NCI-H510A (cell line): ENCODE measurements at places on chromosomes 16 and 17.

DNA sequence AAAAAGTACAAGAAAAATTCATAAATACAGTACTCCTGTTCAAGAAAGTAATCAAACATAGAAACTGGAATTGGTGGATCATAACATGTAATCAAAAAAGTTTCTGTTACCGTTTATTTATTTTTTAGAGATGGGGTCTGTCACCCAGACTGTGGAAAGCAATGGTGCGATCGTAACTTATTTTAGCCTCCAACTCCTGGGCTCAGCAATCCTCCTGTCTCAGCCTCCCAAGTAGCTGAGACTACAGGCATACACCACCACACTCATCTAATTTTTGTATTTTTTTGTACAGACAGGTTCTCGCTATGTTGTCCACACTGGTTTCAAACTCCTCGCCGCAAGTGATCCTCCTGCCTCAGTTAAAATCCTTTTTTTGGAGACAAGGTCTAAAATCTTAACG lies 22.5 kb downstream of the ARHGAP17 start:
- no peak for DNase-seq

GRCh38 chr16:977081-977701 lies 4.4 kb upstream of the SOX8 start:
- DNase-seq = no peak

DNA sequence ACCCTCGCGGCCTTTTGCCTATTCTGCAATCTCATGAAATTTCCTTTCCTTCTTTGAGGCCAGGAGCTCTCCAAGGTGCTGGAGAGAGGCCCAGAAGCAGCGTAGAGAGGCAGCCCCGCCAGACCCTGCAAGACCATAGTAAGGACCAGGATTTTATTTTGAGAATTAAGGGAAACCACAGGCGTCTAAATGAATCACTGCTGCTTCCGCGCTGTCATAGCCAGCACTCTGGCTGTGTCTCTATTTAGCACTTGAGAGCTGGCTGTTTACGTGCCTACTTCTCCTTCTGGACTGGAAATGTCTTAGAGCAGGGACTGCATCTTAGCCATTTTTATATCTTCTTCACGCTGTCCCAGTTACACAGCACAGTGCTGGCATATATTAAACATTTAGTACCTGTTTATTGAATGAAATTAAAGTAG lies 37.6 kb upstream of the PIRT start:
- no peak for DNase-seq

DNA sequence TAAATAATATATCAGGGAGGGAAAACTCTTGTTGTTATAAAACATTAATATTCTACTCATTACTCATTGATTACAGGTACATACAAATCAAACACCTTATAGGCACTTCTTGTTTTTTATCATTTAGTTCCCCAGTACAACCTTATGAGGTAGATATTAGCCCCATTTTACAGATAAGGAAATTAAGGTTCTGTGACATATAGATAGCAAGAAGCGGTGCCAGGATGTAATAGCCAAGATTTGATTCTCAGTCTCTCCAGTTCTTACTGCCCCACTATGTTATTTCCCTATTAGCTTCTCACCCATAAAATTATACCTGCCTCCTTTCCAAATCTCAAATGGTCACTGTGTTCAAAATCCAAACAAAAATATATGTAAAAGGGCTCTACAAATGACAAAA lies 36.9 kb downstream of the CMTM3 start:
- DNase-seq = no peak

DNA sequence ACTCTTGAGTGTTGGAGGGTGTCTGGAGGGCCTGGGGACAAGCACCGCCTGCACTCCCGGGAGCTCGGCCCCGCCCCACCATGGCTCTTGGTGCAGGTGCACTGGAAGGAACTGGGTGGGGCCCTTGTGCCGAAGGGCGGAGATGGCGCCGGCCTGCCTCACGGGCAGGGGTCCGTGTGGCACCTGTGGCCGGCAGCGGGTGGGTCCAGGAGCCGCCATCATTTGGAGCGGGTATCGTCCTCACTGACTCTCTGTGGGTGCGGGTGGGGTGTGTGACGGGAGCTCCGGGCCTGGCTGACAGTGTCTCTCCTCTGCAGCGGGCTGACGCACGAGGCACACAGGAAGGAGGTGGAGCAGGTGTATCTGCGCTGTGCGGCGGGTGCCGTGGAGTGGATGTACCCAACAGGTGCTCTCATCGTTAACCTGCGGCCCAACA lies 5.2 kb downstream of the METRNL start:
- peak; percentile 76 for DNase-seq

- peak; percentile 35 for DNase-seq
Measured at GRCh38 chr16:79599837-79600637, 500 bp downstream of the MAF start.

GRCh38 chr17:2266045-2266864 lies 37.3 kb downstream of the SMG6 start:
- no peak for DNase-seq

- peak; percentile 80 for DNase-seq
Measured at GRCh38 chr17:67575325-67575724, 142.4 kb upstream of the NOL11 start.

DNA sequence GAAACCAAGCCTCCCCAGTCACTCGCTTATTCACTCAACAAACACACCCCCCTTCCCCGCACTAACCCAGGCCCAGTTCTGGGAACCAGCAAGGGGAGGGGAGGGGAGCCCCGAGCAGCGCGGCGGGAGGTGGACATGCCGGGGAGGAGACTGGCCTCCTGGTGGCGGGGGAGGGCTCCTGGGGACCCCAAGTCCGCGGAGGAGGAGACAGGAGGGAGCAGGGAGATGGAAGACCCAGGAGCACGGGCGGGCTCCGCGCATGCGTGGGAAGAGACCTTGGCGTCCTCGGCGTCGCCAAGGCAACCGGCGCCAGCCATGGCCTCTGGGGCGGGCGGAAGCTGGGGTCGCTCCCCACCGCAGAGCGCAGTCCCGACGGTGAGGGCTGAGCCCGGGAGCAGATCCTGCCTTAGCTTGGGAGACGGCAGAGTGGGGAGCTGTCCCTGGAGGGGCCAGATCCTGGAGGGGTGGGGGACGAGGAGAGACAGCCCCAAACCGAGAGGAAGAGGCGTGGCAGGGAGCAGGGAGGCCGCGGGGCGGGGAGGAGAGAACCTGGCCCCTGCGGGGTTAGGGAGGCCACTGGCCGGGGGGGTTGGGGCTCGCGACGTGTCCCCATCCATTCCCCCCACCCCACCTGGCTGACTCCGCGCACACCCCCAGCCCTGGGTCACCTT lies at the start of gene PRR29:
Gene PRR29 (plus strand): TSS at position 302 of the 671 bp plus-strand sequence. CDS start 14 bp downstream, at position 316.
- peak; percentile 90 for DNase-seq

DNA sequence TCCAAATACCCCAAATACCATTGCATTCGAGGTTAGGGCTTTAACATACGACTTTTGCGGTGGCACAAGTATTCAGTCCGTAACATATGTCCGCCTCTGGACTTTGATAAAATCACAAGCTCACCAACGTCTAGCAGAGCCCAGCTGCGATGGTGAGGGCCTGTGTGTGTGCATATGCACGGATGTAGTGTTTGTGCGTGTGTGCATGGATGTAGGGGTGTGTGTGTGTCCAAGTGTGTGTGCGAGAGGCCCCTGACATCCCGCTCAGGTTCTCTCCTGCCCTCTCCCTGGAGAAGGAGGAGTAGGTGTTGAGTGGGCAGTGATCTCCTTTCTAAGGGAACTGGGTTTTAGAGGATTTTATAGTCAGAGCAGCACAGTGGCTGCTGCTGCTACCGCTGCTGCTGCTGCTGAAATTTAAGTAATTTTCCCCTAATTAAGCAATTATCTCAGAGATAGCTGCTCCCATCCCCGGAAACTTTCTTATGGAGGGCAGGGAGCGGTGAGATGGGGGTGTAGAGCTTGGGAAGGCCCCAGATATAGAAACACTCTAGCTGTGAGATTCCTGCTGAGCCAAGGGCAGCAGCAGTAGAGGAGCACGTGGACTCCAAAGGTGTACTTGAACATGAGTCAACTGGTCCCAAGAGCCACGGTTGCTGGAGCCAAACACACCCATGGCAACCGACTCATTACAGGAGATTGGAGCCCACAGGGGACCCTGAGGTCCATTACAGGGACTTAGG lies 121.7 kb upstream of the SDK2 start:
- DNase-seq = peak; percentile 78

GRCh38 chr16:78763821-78764440 lies 664.5 kb downstream of the WWOX start:
- DNase-seq = no peak

DNA sequence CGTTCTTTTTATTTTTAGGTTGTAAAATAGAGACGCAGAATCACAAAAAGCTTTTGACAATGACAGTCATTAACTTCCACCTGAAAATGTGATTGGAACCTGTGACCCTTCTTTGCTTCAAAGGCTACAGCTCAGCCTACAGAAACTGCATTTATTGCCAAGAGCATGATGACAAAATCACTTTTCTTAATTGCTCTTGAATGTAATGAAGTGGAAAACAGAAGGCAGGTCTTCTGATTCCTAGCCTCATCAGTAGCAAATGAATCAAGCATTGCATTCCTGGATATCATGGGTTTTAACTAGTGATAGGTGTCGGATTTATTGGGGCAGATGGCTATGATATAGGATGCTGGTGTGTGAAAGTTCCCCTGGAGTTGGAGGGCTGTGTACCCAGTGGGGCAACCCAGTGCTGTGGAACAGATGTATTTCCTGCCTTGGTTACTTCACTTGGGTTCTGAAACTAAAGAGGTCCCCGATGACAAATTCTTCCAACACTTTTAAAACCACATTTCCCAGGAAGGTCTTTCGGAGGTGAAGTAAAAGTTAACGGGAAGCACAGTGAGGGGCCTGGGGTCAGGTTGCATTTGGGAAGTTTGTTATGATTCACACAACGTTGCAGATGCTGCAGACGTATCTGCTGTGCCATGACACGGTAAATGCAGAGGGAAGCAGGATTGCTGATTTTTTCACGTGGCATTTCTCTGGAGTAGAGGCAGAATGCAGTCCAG lies 127.5 kb downstream of the HS3ST3A1 start:
- DNase-seq = no peak

- DNase-seq = peak; percentile 60
Measured at GRCh38 chr17:49952209-49952911, 16.6 kb upstream of the DLX4 start.

- DNase-seq = no peak
Measured at GRCh38 chr16:76959166-76959565, 231.8 kb upstream of the MON1B start.

DNA sequence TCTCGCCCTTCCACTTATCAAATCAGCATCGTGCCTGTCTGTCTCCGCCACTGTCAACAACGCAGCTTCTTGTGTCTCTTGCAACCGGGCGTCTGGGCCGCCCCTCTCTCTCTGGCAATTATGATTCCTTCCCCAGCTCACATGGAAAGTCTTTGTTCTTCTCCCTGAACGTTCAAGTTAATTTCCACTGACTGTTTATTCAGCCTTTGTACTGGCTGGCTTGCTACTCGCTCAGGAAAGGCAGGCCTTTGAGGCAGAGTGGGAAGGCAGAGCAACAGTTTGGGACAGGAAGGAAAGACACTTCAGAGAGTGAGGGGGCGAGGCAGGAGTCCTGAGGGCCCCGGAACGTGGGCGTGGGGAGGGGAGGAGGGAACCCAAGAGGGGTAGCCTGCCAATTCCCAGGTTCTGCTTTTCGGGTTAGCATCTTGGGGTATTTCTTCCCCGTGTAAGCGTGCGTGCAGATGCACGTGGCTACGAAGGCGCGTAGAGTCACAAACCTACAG lies 50.8 kb downstream of the AKAP1 start:
- peak; percentile 40 for DNase-seq

DNA sequence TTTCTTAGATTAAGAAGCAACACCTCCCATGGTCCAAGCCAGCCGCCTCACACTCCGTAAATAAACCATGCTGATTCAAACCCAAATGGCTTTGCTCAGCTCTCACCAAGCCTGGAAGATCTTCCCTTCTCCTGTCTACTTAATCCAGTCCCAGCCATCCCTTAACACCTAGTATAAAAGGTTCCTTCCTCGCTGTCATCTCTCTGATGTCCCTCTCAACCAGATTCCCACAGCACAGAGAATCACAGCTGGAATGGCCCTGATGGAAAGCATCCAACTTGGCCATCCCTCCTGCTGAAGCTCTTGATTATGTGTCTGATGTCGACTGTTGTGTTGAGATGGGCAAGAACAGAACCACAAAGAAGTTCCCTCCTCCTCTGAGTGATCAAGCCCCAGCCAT lies 50.6 kb upstream of the ADCY9 start:
- DNase-seq = no peak

DNA sequence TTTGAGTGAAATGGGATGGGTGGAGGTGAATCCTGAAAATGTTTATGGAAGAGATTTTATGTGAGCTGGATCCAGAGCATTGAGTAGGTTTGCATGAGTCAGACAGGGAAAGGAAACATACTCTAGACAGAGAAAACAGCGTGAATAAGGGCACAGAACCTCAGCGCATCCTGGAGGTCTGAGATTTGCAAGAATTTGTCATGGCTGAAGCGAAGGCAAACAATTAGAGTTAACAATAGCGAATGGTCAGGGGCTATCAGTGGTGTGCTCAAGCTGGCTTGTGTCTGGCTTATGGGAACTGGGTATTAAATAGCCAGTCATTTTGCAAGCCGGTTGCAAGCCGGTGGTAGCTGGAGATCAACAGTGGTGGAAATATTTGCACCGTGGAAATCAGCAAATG lies 36.4 kb downstream of the MAP2K6 start:
- DNase-seq = no peak

DNA sequence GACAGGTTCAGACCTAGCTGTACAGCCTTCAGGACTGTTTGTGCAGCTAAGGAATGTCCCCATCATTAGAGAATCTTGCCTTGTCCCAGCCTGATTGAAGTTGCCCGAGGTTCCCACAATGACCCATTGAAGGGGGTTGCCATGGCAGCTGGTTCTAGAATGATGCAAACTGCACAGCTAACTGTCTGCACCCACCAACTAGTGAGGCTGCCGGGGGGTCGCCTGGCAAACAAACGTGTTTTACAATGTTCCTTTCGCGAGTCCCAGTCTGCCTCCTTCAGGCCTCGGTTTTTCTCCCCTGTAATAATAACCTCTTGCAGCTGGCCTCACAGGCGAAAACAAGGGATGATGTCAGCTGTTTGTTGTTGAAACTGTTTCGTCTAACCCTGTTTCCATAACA lies 5.5 kb downstream of the C16orf96 start:
- DNase-seq = no peak

DNA sequence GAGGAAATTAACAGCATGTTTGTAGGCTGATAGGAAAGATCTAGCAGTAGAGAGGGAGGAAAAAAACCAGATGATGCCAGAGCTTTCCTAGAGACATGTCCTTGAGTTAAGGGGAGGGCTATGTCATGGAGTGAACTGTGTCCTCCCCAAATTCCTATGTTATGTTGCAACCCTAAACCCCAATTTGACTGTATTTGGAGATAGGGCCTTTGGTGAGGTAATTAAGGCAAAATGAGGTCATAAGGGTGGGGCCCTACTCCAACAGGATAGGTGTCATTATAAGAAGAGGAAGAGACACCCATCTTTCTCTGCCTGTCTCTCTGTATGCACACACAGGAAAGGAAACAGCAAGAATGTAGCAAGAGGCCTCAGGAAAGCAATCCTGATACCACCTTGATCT lies 195.3 kb upstream of the AXIN2 start:
- DNase-seq = no peak

DNA sequence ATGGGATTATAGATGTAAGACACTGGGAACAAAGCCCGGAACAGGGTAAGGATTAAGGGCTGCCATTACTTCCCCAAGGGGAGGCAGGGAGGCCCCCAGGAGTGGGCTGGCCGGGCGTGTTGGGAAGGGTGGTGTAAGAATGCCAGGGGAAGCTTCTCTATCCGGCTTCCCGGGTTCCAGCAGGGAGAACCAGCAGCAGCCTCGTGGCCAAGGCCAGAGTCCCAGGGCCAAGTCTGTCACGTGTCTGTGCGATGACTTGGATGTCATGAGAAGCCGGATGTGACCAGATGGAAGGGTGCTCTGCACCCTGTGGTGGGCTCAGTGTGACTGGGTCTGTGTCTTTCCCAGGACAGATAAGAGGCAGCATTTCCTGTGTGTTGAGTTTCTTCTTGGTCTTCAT lies 52.1 kb downstream of the SCNN1B start:
- DNase-seq = no peak

- no peak for DNase-seq
Measured at GRCh38 chr16:3121851-3122467, 9.6 kb downstream of the ZNF205 start.
